Naive B cell (primary cell): ENCODE measurements at places on chromosomes 11 and 22. TPM values are rescaled to one million over a fixed set of nuclear protein-coding genes. Genes with fewer than 3 reads are reported as not detected.

DDIAS gene
- 3.9 TPM for polyA plus RNA-seq

DNA sequence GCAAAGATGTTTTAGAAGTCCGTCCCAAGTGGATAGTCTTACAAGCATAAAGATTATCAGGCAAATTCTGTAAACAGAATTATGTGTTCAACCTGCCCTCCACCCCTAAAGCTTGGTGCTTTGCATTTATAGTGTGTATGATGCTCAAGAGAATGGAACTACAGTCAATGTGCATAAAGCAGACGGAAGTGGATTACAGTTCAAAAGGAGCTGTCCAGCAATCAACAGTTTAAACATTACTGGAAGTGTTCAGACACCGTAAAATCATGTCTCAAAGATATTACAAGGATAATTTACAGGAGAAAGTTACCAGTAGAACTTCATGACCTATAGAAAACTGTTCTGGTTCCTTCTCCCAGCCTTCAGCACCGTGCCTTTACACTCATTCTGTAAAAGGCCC lies 1.0 kb downstream of the RIC3 start:
- peak overlapping the region; percentile 95 for H3K4me3 ChIP-seq
- no peak overlapping the region for H3K27ac ChIP-seq
- H3K4me1 ChIP-seq, result peaks cover 42% of the 10 kb centered on the region
- H3K27me3 ChIP-seq, result peaks cover 45% of the 10 kb centered on the region
- peaks cover 17% of the 10 kb centered on the region for H3K36me3 ChIP-seq

DNA sequence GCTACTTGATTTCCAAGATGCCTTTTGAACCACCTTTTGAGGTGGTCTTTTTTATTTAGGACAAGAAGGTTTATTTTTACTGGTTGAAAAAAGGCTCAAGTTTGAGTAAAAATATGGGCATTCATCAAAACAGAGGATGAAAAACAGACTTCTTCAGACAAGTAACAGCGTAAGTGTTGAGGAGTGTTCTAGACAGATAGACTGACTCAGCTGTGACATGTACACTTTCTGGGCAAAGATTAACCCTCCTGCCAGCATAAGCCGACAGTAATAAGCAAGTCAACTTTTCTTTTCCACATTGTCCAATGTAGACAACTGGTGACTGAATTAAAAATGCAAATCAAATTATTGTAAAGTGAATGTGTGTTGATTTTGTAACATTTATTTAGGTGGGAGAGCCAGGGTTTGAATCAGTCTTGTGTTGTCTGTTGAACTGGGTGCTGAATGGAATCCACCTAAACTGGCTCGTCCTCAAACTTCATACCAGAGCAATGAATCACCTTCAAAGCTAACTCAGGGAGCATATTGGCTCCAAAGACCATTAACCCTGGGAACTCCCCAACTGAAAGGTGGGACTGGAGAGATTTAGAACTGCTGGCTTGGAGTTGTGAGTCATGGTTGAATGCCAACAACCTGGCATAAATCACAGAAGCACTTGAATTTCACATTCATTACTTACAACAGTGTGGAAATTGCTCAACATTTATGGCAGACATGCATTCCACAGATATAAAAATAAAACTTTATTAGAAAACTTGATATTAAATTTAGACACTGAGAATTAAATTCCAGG lies 377.0 kb downstream of the ETS1 start:
- peaks cover 17% of the 10 kb centered on the region for H3K36me3 ChIP-seq
- no peak for DNase-seq
- no peak overlapping the region for H3K27ac ChIP-seq
- H3K4me1 ChIP-seq, result no peaks in the 10 kb centered on the region
- no peak overlapping the region for H3K4me3 ChIP-seq

GRCh38 chr22:31079095-31079642 lies 1.9 kb upstream of the SMTN start:
- no peak for DNase-seq
- H3K4me1 ChIP-seq, result peaks cover 29% of the 10 kb centered on the region
- H3K27ac ChIP-seq, result peak overlapping the region; percentile 0
- H3K27me3 ChIP-seq, result no peaks in the 10 kb centered on the region
- no peak overlapping the region for H3K4me3 ChIP-seq
- H3K36me3 ChIP-seq, result no peaks in the 10 kb centered on the region

GRCh38 chr11:12289667-12290476 lies 87.5 kb upstream of the PARVA start:
- H3K27ac ChIP-seq, result no peak overlapping the region
- H3K36me3 ChIP-seq, result no peaks in the 10 kb centered on the region
- peaks cover 23% of the 10 kb centered on the region for H3K4me1 ChIP-seq
- peaks cover 16% of the 10 kb centered on the region for H3K27me3 ChIP-seq

DNA sequence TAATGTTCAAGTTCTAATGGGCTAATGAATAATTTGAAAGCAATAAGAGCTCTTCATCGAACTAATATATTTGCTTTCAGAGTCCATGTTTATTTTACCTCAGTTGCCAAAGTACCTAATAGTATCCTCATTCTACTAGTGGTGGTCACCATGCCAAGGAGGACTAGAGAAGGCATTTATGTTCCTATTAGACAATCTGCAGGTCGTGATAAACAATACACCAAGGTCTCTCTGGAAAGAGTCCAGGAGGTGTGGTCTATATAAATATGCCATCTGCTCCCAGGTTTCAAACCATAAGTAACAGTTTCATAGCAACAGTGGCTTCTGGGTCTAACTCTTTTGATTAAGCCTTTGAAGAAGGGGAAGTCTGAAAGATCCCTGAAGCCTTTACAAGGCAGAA lies 42.9 kb downstream of the ARFGAP3 start:
- DNase-seq, result no peak
- no peaks in the 10 kb centered on the region for H3K27me3 ChIP-seq
- H3K36me3 ChIP-seq, result peaks cover 19% of the 10 kb centered on the region
- no peaks in the 10 kb centered on the region for H3K4me1 ChIP-seq
